ENCODE measurements at places on chromosomes 12 and 14. TPM values are rescaled to one million over a fixed set of nuclear protein-coding genes. Genes with fewer than 3 reads are reported as not detected.

DNA sequence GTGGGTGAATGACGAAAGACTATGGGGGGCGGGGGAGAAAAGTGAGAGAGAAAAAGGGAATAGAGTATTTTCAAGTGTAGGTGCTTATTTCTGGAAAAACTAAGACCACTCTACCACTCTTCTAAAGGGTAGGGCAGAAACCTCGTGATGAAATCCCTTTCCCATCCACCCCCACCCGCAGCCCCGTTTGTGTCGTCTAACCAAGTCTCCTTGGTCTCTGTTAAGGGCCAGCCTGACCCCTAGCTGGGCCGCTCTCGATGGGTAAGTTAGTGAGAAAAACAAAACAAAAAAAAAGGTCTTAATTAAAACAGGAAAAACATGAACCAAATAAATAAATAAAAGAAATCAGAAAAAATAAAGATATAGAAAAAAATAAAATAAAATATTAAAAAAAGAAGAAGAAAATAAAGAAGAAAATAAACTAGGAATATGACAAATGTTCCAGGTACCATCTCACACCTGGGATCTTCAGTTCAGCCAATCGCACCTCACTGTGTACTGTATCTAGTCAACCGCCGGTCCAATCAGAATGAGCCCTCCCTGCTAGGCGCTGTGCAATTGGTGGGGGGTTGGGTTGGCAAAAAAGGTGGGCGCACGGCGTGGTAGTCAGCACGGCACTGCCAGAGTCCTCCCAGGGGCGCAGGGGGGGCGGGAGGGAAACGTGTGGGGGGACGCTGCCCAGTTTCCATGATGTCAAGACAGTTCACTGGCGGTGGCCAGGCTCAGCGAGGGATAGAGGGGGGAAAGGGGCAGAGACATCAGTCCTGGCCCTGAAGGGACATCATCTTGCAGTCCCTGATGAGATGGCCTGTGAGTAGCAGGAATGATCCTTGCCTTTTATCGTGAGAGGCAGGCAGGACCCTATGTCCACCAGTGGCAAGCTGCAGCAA lies 9.8 kb upstream of the CDH24 start:
- DNase-seq = no peak

DNA sequence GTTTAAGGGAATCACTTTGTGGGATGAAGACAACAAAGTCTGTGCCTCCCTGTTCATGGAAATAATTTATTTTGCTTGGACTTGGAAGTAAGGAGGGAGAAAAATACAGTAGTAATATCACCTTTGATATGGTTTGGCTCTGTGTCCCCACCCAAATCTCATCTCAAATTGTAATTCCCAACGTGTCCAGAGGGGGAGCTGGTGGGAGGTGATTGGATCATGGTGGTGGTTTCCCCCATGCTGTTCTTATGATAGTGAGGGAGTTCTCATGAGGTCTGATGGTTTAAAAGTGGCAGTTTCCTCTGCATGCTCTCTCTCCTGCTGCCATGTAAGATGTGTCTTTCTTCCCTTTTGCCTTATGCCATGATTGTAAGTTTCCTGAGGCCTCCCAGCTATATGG lies 460.7 kb downstream of the NOVA1 start:
- no peak for DNase-seq

- DNase-seq = no peak
Observed at GRCh38 chr12:40560848-40561247, 131.4 kb upstream of the CNTN1 start.

- DNase-seq = peak; percentile 79
Observed at GRCh38 chr12:31324116-31324844, 1.7 kb downstream of the SINHCAF start.

- DNase-seq = no peak
Observed at GRCh38 chr14:73710737-73711136, 3.4 kb downstream of the PNMA1 start.

- no peak for DNase-seq
Observed at GRCh38 chr12:19282133-19282699, 152.7 kb downstream of the PLEKHA5 start.

DNA sequence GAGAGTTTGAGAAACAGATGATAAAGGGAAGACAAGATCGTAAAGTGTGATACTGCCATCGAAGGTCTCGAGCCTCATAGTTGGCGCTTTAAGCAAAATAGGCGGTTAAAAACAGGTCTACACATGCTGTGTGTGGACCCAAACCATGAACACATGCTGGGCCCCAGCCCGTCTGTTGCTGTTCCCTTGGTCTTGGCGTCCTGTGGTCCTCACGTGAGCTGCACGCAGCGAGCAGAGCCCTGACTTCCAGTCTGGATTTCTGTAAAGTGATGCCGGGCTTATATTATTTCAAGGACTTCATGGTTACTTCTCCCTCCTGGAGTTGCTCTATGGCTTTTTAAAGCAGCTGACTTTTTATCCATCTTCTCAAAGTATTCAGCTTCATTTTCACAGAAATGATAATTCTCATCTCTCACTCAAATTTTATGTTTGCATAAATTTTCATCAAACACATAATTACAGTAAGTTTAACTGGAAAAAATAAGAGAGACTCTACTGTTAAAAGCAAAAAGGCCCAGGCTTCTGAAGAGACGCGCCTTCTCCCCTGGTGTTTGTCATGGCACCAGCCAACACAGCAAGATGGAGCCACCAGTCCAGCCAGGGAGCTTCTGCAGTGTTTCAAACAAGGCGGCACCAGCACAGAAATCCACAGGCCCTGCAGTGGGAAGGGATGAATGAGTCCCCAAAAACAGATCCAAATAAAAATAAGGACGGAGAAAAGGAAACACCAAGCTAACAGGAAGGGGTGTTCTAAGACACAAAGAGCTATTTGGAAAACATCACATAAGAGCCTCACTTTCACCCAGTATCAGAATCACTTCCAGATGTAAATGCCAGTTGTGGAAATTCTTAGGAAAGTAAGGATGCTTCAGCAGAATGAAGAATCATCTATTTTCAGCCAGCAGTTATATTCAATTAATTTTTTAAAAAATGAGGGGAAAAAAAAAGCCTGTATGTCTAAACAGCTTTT lies 24.9 kb downstream of the SFSWAP start:
- no peak for DNase-seq

DNA sequence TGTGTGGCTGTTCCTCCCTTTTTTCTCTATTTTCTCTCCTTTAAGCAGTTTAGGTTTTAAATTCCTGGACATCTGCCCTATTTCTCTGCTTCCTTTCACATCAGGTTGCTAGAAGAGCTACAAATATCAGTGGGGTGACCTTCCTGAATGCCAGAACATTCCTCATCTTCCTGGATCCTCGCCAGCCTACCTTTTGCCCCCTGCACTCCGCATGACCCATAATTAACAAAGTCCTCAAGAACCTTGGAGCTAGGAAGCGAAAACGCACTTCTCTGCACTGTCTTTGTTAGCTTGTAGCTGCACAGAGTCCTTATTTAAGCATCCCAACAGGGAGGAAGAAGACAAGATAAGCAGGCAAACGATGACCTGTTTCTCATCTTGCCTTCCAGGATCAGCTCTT lies 30.5 kb downstream of the VDR start:
- DNase-seq = no peak

DNA sequence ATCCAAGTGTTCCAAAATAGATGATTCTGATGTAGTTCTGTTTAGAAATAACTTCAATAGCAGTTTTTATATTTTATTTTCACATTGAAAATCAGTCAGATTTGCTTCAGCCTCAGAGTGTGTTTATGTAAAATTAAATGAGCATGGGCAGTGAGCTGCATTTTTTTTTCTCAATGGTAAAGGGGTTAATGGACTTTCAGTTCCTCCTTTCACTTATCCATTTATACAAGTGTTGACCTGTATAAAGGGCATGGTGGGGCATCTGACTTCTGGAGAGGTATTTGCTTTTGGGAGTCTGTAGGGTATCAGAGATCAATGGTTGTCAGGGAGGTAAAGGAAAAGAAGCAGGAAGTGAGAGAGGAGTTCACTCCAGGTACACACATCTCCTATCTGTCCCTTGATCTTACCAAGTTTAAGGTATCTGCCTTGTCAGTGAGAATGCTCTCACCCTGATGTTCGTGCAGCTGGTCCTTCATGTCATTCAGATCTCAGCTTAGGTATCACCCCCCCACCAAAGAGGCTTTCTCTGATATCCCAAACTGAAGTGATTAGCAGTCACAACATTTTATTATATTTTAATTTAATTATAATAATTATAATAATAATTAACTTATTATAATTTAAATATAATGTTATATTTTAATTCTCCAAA lies 181.6 kb upstream of the LMNTD1 start:
- no peak for DNase-seq

DNA sequence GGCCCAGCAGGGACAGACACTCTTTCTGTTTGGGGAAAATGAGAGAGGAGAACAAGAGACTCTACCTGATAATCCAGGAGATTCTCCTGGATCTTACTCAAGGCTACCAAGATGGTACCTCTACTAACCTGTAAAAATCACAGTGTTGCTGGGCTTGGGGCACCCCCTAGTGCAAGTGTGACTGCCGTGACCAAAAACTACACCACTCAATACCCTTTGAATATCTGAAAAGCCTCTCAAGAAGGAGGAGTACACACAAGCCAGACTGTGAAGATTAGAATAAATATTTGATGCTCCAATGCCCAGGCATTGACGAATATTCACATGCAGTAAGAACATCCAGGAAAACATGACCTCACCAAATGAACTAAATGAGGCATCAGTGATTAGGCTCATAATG lies 965.4 kb downstream of the LRFN5 start:
- DNase-seq = no peak

ENDOU gene
- total RNA-seq = not detected

CCDC184 gene
- 0.65 TPM for total RNA-seq

RDH5 gene
- 10.5 TPM for total RNA-seq

RFLNA gene
- total RNA-seq = not detected

CCDC38 gene
- not detected for total RNA-seq

FAR2 gene
- 19.1 TPM for total RNA-seq

CACNA1C gene
- 0.30 TPM for total RNA-seq

Measured in activated CD4-positive, alpha-beta memory T cell treated with anti-CD3 and anti-CD28 coated beads, Interleukin-2, amount 10 ng/mL, durations not matched to agents 7 days and 5 days (primary cell).